Skeletal muscle tissue (tissue), 5 donors: ENCODE measurements at places on chromosomes 5 and 9. TPM values are rescaled to one million over a fixed set of nuclear protein-coding genes. Genes with fewer than 3 reads are reported as not detected.

AIF1L gene
- total RNA-seq, result 12.0 TPM

GM2A gene
- 16.7 TPM for total RNA-seq

BNC2 gene
- 10.4 TPM for total RNA-seq

IL17B gene
- total RNA-seq, result 247 TPM

TMC1 gene
- total RNA-seq, result 0.52 TPM

PCDHA9 gene
- total RNA-seq, result 0.52 TPM

CCDC152 gene
- total RNA-seq, result 1.6 TPM

C9orf153 gene
- total RNA-seq, result 1.6 TPM

LCP2 gene
- total RNA-seq, result 6.8 TPM

IER5L gene
- total RNA-seq, result 16.7 TPM

PCDHGB5 gene
- 3.7 TPM for total RNA-seq

ANKS6 gene
- total RNA-seq, result 5.2 TPM

NUTM2G gene
- total RNA-seq, result not detected
